ENCODE measurements at places on chromosomes 12 and 14.
A peak's percentile ranks its signal among the peaks of the same experiment; 100 is the strongest.

DNA sequence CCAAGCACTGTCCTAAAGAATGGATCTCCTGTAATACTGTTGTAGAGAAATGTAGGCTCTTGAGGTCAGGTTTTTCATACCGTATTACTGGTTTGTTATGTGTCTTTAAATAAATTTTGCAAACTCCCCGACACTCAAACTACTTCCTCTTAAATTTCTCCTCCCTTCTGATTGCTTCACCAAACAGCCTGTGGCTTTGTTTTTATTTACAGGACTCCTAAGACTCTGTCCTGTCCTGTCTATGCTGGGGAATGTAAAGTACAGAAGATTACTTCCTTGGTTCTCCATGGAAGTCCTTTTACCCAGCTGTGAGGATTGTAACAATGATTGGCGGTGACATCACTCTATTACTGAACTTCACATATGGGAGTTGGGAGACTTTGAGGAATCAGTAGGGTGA is 873.5 kb downstream of the DIO2 start:
- DNase-seq = no peak

DNA sequence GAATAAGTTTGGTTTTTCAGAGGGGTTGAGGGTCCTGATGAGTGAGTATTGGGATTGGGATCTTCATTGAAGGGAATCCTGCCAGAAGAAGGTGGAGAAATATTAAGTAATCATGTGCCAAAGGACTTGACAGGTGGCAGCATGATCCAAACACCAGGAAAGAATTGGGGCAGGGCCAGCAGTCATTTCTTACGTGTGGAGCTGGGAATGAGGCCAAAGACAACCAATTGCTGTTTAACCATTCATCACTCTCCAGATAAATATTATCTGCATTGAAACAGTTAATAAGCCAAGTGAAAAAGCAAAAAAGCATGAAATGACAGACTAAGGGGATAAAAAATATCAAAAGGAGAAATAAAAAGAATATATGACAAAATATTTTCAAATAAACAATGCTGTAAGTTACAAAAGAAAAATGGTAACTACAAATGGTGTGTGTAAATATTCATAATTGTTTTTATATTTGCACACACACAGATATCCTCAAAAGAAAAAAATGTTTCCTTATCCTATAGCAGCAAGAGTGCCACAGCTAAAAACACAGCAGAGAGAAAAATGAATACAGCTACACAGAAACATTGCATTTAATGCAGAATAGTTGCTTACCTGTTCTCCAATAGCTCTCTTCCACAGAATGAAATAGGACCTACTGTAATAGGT is 26.2 kb downstream of the C2CD5 start:
- DNase-seq = no peak

GRCh38 chr14:30610787-30611343 is 11.3 kb upstream of the SCFD1 start:
- no peak for DNase-seq

DNA sequence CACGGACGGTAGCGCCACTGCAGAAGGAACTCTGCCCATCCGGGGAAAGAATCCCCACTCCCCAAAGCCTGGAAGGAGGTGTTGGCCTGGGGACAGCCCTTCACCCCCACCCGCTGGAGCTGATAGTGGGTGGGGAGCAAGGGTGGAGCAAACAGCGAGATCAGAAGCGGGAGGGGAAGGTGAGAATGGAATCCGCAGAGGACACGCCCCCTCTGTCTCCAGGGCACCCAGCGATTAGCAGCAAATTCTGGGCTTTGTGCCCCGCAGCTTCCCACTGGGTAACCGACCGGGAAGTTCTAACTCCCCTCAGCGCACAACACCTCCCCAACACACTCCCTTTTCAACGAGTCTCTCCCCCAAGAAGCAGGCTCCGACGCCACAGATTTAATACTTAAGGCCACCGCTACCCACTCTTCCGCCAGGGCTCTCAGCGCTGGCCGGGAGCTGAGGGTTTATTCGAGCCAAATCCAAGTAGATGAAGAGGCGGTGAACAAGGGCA is 1.4 kb downstream of the SLC25A29 start:
- DNase-seq = no peak

- DNase-seq = peak; percentile 21
Observed at GRCh38 chr14:21300892-21301291, 21.0 kb downstream of the RPGRIP1 start.

- DNase-seq = no peak
Observed at GRCh38 chr12:57154804-57155434, 7.5 kb upstream of the LRP1-AS start.

- no peak for DNase-seq
Observed at GRCh38 chr12:102033991-102034745, 27.6 kb downstream of the WASHC3 start.

DNA sequence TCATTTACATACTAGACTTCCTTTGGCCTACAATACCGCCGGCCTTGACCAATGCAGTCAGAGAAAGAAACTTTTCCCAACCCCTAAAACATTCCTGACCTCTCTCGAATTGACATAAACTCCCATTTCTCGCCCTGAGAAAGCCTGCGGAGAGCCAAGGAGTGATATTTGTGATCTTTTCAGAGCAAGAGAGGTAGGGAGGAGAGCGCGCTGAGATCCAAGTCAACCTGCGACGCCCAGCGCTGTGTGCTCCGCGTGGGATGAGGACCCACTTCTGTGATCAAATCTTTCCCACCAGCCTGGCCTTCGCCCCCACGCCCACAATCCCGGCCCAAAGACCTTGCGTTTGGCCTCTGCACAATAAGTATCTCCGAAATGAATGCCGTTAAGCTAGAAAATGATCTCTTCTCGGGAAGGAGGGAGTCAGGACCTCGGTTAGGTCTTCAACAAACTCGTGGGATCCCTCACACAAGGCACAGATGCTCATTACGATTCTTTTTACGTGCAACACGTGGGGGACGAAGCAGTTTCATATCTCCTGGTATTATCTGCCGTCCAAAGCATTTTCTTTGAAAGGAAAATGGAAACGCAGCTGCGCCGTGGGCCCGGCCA is 6.3 kb upstream of the NPAS3 start:
- DNase-seq = no peak

DNA sequence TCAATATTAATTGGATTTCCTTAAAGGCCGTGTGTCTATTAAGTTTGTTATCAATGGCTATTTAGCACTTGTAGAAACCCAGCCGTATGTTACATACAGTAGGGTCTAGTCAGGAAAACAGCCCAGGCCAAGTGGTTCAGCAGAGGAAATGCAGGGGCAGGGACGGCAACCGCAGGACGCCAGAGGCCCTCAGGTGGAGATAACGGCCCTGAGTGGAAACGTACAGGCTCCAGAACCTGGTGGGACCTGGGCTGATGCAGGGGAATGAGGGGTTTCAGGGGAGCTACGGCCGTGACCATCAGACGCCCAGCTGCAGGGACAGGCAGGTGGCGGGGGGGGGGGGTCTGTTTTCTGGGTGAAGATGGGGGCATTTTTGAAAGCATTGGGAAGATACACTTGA is 3.7 kb upstream of the ANKLE2 start:
- DNase-seq = no peak

DNA sequence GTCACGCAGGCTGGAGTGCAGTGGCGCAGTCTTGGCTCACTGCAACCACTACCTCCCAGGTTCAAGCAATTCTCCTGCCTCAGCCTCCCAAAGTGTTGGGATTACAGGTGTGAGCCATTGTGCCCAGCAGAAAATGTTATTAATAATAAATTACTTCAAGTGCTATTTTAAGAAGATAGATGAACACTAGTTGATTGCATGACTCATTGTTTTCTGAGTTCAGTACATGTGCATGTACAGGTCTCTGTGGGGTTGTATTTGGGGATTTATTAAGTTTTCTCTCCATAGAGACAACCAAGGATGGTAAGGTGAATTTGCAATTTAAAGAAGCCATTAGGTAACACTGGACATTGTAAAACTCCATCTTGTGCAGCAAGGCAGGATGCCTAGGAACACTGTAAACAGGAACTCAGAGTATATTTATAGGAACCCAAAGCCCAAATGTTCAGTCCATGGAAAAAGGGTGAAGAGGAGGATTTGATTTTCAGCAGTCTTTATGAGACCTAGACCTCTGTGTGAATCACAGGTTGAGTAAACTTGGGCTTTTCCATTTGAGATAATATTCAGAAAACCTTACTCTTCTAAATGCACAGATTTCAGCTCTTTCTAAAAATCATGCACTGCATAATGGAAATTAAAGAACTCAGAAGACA is 49.3 kb upstream of the TMPO start:
- no peak for DNase-seq

DNA sequence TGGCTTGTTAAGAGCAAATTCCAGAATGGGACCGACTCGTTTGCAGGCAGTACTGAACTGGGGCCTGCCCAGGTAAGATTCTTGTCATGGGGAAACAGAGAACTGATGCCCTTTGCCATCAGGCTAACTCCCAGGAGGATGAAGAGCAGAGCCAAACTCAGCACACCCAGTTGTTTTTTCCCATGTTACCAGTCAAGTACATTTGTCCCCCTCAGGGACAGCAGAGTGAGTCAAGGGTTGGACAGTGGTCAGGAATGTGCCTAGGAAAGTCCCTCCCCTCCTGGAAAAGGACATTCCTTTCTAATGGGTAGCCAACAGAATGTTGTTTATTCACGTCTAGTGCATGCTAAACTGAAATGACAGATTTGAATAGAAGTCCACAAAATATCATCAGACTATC is 1.6 kb downstream of the ART4 start:
- DNase-seq = no peak

GRCh38 chr14:64801046-64801445 is 78.7 kb downstream of the SPTB start:
- DNase-seq = no peak
